T-helper 17 cell (primary cell): ENCODE measurements at places on chromosomes 6 and 20.

DNA sequence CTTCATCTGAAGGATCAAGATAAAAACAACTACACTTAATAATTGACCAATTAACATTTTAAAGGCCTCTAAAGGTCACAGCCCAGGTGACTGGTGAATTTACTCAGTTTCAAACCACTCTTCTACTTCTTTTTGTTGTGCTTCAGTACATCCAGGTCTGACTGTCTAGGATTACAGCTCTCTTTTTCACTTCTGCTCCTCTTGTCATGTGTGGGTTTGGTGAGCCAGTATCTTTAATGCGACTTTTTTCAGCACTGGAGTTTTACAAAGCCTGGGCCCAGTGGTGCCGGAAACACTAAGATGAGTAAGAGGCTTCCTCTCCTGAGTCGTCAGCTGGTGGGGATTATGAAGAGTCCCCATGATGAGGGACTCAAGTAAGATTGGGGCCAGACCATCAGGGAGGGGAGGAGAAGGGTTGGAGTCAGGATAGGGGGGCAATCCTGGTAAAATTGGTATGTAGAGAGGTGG lies 27.0 kb downstream of the HECA start:
- DNase-seq = peak; percentile 55

- no peak for DNase-seq
These were observed 77.7 kb downstream of the EFHC1 start for GRCh38 chr6:52497652-52498408.

DNA sequence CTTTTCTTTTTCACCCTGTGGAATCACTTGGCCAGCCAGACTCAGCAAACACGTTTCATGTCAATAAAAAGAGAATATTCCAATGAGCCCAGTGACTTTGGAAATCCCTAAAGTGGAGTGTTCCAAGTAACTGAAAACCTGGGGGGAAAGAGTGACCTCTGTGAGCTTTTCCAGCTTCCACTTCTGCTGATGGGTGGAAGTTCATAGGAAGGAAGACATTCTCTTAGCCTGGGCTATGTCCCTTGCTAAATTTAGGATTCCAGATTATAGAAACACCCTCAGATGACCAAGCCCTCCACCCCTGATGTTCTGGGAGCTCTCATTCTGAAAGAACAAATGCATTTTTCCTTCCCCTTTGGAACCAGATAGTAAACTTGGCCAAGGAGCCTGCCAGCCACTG lies 44.8 kb upstream of the EDN1 start:
- no peak for DNase-seq

- DNase-seq = no peak
These were observed 168.4 kb upstream of the CDYL start for GRCh38 chr6:4607793-4608192.

GRCh38 chr20:46243707-46244628 lies 64.3 kb downstream of the CDH22 start:
- DNase-seq = no peak
